Mesenchymal stem cell (in vitro differentiated cells and primary cell): ENCODE measurements at places on chromosomes 3 and 15.

GRCh38 chr3:88963003-88963402, 144.4 kb upstream of the EPHA3 start:
- no peak for DNase-seq

GRCh38 chr15:37009288-37009687, 91.1 kb downstream of the MEIS2 start:
- DNase-seq: peak; percentile 72

DNA sequence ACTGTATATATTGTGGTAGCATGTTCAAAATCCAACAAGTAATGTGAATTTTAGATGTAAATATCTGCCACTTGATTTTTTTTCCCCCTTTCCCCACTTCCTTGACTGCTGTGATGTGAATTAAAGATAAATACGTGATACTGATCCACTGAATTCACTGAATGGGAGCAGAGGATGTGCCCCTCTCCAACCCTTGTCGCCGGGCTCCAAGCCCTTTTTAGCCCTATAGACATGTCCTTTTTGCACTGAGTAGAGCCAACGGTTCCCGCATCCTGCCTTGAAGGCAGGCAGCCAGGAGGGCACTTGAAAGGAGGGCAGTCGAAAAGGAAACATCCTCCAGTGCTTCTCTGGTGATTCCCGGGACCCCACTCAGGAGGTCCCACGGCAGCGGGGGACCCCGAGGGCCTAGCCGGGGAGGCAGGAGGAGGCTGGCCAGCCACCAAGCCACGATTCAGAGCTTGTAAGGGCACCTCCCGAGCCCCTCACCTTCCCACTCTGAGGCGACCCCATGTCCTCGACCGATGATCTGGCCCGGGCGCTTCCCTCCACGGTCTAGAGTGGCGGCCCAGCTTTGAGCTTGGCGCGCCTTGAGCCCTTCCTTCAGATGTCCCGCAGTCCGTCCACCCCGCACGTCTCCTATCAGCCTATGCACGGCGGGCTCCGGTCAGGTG, 901 bp upstream of the MANF start:
- no peak for DNase-seq

DNA sequence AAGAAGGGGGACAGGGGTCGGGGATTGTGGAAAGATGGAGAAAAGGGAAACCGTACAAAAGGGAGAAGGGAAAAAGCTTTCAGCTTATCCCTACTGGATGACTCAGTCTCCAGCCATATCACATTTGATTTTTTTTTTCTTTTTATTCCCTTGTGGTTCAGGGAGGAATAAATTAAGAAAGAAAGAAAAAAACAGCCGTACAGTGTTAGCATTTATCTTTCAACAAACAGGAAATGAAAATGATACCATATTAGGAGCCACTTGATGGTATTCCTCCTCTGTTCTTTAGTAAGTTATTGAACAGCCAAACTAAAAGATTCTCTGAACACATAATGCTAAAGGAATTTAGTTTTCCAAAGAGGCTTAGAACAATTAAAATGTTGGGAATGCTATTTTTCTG, 594.4 kb downstream of the FOXP1 start:
- peak; percentile 74 for DNase-seq

DNA sequence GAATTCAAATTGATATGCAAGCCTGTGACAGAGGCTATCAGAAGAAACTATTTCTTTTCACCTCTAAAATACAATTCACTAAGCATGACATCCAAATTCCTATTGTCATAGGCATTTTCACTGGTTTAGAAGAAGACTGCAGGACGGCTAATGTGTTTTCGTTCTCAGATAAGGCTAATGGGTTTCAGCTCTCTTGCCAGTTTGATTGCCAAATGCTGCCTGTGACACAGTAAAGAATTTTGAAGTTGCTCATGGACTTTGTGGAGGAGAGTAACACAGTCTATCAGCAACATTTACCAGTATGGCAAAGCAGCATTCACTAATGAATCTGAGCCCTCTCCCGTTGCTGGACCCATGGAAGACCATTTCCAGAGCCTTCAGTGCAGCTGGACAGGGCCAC, 948.1 kb downstream of the FHIT start:
- peak; percentile 6 for DNase-seq

GRCh38 chr3:153601374-153601853, 439.4 kb downstream of the RAP2B start:
- no peak for DNase-seq

DNA sequence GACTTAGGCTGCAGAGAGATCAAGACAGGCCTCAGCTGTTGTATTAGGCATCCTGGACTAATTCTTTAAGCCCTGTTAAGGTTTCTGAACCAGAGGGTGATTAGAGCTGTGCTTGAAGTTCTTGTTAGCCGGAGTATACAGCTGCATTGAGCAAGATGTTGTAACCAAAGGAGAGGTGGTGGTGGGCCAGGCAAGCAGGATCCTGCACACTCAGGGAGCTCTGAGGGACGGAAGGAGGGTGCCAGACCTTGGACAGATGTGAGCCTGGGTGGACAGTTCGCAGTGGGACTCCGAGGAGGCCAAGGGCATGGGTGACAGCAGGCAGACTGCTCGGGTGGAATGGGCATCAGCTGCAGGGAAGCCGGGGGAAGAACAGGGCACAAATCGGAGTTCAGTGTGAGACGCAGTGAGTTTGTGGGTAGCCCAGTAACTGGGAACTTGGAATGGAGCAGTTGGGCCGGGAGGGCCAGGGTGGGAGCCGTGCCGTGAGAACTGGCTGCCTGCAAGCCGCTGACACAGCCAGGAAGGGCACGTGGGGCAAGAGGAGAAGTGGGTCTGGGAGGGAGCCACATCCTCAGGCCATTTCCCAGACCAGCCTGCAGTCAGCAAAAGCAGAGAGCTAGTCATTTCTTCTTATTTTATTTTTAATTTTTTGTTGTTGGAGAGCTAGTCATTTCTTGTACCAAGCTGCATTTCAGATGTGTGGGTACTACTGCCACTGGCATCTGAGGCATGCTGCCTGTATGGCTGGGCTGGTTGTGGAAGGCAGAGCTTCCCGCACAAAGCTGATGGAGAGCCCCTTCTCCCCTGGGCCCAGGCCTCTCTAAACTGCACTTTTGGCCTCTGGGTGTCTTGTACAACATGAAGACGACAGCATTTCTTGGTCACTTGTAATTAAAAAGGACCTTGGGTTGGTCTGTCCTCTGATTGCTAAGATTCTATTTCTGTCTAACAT, 61.0 kb downstream of the PGPEP1L start:
- no peak for DNase-seq

GRCh38 chr15:52184721-52185120, 6.5 kb downstream of the GNB5 start:
- no peak for DNase-seq
